ENCODE measurements at places on chromosomes 7 and 10.

- no peak for DNase-seq
Measured at GRCh38 chr10:62687230-62687748, 117.2 kb upstream of the ADO start.

GRCh38 chr7:73871163-73872011 is 10.4 kb downstream of the TMEM270 start:
- DNase-seq = no peak

DNA sequence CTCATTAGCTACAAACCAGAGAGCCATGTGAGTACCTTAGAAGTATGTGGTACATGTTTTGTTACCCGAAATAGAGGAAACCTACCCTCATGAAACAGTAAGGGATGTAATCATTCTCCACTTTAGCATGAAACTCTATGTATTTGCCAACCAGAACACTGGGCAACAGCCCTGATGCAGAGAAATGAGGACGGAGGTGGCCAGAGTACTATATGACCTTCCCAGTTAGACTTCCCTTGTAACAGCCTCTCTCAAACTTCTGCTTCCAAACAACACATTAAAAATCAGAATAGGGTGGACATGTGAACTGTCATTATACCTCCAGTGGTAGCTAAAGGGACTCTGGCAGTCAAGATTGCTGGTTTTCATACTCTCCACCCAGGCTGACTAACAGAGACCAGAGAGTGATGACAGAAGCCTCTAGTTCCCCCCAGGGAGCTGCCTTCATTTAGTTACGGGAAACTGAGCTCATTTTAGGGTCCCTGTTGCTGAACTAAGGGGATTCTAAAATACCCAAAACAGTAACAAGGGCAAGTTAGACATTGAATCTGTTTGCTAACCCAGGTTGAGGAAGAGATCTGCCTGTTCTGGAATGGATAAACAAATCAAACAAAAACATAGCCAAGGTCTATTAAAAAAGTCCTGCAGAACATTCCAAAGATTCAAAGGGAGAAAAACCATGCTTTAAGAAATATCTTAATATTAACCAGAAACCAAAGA is 83.1 kb downstream of the VPS41 start:
- no peak for DNase-seq

DNA sequence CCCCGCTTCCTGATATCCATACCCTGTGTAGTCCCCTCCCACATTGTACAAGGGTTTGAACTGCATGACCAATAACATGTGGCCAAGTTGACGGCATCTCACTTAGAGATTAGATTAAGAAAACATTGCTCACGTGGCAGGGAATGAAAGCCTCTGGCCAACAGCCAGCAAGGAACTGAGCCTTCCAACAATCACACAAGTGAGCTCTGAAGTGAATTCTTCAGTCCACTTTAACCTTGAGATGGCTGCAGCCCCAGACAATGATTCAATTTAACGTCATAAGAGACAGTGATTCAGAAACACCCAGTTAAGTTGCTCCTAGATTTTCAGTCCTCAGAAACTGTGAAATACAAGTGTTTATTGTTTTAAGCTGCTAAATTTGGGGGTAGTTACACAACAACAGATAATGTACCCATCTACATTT is 165.9 kb upstream of the PLXNA4 start:
- no peak for DNase-seq

GRCh38 chr10:78134773-78135306 is 101.2 kb downstream of the RPS24 start:
- no peak for DNase-seq

DNA sequence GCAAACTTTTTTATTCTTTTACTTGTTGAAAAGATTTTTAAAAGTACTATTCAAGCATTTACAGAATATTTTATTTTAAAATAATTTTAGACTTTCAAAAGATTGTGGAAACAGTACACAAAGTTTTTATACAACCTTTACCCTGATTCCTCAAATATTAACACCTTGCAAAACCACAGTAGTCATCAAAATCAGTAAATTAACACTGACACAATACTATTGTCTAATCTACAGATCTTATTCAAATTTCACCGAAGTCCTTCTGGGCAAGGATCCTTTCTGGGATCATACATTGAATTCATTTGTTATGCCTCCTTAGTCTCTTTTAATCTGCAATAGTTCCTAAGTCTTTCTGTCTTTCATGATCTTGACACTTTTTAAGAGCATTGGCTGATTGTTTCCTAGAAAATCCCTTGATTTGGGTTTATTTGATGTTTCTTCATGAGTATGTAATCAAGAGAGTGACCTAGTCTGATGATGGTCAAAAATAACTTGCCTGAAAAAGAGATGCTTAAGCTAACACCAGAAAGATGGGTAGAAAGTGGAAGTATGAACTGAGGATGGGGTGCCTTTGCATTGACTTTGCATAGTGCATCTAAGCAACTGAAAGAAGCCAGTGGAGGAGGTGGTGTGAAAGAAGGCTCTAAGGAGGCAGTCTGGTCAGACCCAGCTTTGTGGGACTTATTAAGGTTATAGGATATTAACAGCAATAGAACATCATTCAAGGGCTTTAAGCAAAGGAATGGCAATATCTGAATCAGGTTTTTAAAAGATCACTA is 9.7 kb downstream of the STAMBPL1 start:
- DNase-seq = no peak

DNA sequence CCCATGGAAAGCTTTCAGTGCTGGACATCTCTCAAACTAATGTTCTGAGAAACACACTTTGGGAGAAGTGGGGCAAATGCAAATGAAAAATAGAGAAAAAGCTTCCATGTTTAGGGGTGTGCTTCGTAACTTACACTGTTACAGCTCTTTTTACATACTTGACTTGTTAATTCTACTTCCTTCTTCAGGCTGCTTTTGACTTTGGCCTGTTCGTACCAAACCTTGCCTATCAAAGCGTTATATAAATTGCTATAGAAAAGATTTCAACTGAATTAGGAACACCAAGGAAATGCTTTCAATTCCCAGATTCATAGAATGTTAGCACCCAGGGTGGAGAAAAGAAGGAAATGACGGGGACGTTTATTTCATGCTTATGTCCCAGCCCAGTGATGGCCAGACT is 140.8 kb upstream of the PRR15 start:
- no peak for DNase-seq

DNA sequence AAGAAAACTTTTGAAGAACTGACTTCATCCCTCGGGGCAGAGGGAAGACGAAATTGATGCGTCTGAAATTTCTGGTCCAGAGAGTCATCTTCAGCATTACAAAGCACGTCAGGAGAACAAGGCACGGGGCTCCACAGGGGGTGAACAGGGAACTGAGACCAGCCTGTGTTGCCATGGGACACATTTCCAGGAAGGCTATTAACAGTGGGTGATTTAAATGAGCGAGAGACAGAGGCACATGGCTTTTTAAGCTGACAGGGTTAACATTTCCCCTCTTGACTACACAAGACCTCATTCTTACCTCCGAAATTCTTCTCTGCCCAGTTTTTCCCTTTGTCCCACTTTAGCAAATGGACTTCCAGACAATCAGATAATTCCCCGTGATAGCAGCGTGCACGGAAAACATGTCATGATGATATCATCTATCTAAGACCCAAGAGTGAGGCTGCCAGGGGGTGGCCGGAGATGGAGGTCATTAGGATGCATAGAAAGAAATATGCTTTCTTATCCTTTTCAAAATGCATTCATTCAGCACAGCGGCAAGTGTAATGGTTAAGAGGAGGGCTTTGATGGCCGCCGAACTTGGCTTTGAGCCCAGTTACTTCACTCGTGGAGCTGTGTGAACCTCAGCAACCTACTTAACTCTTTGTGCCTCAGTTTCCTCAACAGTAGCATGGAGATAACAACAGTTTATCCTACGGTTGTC is 248.0 kb downstream of the PRPF18 start:
- no peak for DNase-seq

DNA sequence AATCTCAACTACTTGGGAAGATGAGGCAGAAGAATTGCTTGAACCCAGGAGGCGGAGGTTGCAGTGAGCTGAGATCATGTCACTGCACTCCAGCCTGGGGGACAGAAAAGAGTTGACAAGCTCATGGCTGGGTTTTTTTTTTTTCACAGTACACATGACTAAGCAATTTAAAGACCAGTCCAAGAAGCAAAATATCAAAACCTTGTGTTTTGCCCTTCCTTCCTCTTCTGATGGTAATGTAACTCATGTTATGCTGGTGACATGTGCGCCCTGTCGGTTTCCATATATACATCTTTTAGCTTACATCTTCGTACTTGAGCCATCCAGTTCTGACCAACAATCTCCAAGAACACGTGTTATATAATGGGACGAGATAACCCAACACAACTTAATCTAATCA is 237.7 kb upstream of the PLXDC2 start:
- DNase-seq = no peak

DNA sequence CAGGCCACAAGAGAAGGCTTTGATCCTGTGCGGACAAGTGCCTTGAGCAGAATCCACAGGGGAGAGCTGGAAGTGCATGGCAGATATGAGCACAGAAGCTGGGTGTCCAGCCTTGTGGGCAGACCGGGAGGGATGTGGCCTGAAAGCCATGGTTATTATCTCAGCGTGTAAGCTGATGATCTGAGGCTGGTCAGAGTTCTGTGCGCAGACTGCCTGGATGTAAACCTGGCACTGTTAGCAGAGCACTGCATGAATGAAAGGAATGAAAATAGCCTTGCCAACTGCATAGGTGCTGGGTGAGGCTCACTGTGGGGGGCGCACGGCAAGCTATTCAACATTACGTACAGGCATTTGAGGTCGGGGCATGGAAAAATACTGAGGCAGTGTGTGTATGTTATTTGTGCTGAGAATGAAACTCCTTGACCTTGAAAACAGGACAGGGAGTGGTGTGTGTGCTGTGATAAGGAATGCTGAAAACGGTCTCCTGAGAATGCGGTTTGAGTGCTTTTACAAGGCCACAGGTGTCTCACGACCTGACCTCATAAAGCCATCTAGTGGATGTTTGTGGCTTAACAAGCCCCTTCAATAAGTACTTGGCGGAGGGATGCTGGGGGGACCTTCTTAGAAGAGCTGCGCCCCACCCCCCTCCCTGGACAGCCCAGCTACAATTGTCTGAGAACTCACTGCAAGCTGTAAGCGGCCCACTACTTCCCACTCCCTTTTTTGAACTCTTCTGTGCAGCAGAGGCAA is 18.7 kb downstream of the AKR1C1 start:
- DNase-seq = no peak

- no peak for DNase-seq
Measured at GRCh38 chr7:90404777-90405176, 1.5 kb downstream of the CLDN12 start.

DNA sequence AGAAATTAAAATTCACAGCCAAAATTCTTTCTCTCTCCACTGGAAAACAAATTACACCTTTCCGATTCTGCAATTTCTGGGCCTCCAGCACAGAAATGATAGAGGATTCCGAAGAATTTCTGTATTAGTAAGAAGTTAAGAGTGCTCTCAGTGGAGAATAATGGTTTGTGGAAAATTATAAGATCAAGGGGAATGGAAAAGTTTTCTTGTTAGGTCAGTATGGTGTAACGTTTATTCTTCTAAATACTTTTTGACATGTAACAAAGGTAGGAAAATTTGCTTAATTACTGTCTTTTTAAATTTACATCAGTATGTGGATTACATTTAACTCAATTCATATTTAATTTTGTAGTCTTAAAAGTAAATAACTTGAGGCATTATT is 288.3 kb upstream of the NFE2L3 start:
- no peak for DNase-seq

- DNase-seq = no peak
Measured at GRCh38 chr10:63496561-63496960, 24.6 kb upstream of the REEP3 start.

DNA sequence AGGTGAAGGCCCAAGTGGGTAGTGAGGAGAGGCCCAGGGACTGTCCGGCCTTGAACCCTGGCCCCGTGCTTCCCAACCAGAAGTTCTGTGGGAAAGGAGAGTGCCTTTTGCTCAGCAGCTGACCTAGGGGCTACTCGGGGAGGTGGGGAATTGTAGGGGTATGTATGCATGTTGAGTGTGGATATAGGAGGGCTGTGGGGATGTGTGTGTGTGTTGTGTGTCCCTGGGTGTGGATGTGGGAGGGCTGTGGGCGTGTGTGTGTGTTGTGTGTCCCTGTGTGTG is 12.2 kb downstream of the EPHB6 start:
- no peak for DNase-seq

- no peak for DNase-seq
Measured at GRCh38 chr7:70785427-70785826, 346.5 kb upstream of the GALNT17 start.

- DNase-seq = no peak
Measured at GRCh38 chr7:74043523-74043951, 15.6 kb downstream of the ELN start.

- peak; percentile 40 for DNase-seq
Measured at GRCh38 chr7:37247861-37248260, 200.8 kb downstream of the ELMO1 start.

DNA sequence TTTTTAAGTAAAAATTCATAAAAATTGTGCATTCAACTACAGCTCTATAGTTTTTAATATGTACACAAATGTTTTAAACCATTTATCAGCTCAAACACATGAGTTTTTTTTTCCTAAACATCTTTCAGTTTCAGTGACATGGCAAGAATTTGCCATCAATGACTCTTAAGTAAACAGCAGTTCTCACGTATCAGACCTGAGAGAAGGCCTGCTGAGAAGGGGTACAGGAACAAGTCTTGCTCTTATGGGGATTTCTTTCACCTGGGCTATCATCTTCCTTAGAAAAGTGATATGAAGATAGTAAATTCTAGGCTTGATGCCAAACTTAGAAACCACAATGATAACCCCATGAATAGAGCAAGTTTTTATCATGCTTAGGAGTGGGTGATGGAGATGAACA is 467.8 kb downstream of the ARL4A start:
- no peak for DNase-seq

DNA sequence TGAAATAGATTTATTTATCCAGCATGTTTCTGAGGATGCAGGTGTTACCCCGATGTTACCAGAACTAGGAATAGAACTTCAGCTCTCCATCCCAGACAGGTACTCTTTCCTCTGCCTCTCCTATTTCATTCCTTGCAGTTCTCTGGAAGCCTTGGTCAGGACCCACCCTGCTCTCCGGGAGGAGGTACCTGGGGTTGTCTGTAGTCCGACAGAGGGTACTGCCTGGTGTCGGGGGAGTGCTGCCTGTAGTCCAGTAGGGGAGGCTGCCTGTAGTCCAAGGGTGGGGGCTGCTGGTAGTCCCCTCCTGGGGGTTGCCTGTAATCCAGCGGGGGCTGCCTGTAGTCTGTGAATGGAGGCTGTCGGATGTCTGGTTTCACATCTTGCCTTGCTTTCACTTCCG is 328.4 kb downstream of the PHTF2 start:
- no peak for DNase-seq

GRCh38 chr10:5977471-5978229 is at the start of gene IL15RA:
TSS of gene IL15RA (minus strand) at chr10:5977543. CDS start at chr10:5977492, 51 bp downstream.
- DNase-seq = peak; percentile 50

DNA sequence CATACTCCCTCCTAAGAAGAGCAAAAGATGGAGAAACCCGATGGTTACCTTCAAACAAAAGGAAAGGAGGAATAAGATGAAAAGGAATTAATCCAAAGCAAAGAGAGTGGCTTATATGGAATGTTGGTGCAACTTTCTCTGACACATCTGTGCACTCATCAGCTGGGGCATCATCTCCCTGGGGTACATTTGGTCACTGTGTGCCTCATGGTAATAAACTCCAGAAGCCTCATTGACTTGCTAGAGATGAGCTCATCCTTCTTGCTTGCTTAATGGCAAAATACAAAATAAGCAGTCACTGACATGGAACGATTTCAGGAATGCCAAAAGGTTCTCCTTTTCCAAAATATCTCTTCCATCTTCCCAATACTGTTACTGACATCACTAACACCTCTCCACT is 22.5 kb downstream of the CAV1 start:
- DNase-seq = no peak
